ENCODE measurements at places on chromosomes 16 and 17. TPM values are rescaled to one million over a fixed set of nuclear protein-coding genes. Genes with fewer than 3 reads are reported as not detected.

DNA sequence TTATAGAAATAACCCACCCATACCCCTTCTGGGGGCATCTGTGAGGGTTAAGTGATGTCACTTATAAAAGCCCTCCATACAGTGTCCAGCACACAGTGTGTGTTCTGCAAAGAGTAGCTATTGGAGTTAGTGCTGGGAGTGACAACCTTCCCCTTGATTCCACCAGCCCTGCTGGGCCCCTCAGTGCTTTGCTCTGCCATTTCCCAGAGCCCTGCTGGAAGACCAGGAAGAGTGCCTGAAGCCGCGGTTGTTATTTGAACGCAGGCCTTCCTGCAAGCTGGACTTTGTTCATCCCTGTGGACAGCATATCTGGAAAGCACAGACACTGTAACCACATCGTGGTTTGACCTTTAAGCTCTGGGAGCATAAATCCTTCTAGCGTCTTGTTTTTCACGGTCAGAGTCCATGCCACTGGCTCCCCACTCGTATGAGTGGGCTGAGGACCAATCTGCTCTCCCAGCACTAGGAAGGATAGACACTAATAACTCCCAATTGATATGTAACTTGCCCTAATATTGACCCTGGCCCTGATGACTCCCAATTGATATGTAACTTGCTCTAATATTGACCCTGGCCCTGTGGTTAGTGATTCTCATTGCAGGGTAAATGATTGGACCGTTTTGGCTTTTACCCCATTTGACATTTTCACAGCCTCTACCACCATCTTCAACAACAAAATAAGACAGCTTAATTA lies 297.1 kb upstream of the MAF start:
- H3K27me3 ChIP-seq, result peaks cover 2% of the 10 kb centered on the region
- H3K4me1 ChIP-seq, result peaks cover 5% of the 10 kb centered on the region
- no peak for DNase-seq
- H3K4me3 ChIP-seq, result no peak overlapping the region
- H3K27ac ChIP-seq, result no peak overlapping the region

DNA sequence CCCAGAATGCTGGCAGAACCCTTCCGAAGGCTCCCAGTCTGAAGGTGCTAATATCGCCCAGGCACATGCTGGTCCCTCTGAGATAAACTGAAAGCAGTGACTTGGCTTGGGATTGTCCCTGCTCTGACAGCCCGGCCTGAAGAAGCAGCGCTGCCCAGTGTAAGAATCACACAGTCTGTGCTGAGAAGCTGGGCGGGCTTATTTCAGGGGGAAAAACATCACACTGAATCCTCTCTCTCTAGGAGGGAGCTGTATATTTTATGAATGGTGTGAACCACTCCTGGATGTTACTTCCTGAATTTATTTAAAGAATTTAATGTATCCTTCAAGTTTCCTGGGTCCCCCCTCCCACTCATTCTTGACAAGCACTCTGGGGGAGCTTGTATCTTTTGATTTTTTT lies 36.3 kb downstream of the GAS7 start:
- no peaks in the 10 kb centered on the region for H3K4me1 ChIP-seq
- H3K27ac ChIP-seq, result no peak overlapping the region
- H3K27me3 ChIP-seq, result peaks cover 8% of the 10 kb centered on the region
- DNase-seq, result no peak

C17orf100 gene
- total RNA-seq, result 1.6 TPM

DNA sequence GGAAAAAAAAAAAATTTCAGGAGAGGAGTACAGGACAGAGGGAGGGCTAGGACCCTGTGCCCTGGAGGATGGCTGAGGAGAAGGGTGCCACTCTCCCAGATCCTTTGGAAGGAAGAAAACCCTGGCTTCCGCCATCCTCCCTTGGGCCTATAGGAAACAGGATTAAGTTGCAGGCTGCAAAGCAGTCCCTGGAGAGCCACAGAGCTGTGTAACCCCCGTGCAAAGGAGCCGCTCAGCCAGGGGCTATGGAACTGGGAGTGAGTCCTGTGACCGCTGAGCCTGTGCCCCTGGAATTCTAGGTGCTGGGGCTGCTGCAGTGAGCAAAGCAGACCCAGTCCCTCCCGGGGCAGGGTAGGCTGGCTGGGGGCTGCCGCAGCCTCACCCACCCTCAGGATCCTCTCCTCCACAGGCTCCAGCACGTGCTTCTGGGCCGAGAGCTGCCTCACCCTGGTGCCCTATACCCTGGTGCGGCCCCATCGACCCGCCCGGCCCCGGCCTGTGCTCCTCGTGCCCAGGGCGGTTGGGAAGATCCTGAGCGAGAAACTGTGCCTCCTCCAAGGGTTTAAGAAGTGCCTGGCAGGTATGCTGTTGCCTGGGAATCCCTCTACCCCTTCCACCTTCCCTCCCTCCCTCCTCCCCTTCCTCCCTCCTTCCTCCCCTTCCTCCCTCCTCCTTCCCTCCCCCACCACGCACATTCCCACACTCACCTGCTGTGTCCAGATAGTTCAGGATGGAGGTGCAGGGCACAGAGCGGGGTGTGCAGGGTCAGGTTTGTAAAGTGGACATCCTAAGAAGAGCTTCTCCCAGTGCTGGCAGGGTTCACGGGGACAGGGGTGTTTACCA lies 15.3 kb downstream of the SGSH start:
- no peaks in the 10 kb centered on the region for H3K36me3 ChIP-seq
- DNase-seq, result no peak
- no peaks in the 10 kb centered on the region for H3K27me3 ChIP-seq
- no peak overlapping the region for H3K27ac ChIP-seq

DRC3 gene
- total RNA-seq, result not detected

DNA sequence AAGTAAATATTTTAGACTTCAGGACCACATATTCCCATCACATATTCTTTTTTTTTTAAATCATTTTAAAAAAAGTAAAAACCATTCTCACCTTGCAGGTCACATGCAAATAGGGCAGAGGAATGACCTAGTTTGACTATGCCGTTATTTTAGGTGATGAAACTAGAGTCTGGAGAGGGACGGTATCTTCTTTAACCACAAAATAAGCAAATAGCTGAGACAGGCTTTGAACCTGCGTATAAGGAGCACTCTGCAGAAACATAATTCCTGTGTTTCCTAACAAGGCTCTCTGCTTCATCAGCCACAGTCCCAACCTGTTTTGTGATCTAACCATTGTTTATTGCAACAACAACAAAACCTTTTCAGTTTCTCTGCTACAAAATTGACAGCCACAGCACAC lies 121.5 kb downstream of the PCTP start:
- H3K27ac ChIP-seq, result no peak overlapping the region
- no peak overlapping the region for H3K4me3 ChIP-seq
- H3K27me3 ChIP-seq, result peaks cover 6% of the 10 kb centered on the region
- no peaks in the 10 kb centered on the region for H3K36me3 ChIP-seq
- no peaks in the 10 kb centered on the region for H3K4me1 ChIP-seq

DNA sequence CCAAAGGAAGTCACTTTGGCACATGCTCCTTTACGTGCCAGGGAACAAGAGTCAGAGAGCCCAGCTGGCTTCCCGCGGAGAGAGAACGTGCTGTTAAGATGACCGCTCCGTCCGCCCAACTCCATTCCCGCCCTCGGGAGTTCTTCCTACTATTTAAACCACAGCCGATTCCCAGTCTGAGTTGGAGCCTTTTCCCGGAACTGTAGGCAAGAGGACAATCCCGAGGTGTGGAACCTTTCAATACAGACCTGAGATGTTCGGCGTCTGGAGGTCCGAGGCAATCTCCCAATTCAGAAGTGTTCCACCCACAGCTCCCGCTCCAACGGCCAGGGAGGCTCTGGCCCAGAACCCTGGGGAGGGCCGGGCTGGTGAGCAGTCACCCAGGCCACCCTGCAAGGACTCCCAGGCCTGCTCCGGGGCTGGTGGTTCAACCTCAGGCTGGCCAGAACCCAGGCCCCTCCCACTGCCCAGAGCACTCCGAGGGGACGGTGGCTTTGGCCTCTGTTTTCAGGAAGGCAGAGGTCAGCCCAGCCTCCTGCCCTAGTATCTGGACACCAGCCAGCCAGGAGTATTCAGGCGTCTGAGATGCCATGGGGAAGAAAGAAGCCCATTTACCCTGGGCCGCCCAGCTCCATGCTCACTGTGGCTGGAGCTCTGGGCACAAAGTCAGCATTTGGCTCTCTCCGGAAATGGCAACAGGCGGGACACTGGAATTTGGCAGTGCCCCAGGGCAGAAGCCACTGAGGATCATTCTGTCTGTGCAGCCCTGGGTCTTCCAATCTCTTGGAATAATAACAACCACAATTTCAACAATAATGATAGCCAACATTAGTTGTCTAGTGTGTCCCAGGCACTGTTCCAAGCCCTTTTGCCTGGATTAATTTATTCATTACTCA lies 21.4 kb downstream of the EMP2 start:
- no peak overlapping the region for H3K4me3 ChIP-seq
- no peak for DNase-seq
- no peaks in the 10 kb centered on the region for H3K4me1 ChIP-seq
- no peak overlapping the region for H3K27ac ChIP-seq

- peak; percentile 68 for DNase-seq
- peaks cover 2% of the 10 kb centered on the region for H3K27me3 ChIP-seq
- H3K27ac ChIP-seq, result peak overlapping the region; percentile 90
Measured at GRCh38 chr16:77211880-77212740, 12.9 kb downstream of the SYCE1L start.

HOXB5 gene
- 0.10 TPM for total RNA-seq

DNA sequence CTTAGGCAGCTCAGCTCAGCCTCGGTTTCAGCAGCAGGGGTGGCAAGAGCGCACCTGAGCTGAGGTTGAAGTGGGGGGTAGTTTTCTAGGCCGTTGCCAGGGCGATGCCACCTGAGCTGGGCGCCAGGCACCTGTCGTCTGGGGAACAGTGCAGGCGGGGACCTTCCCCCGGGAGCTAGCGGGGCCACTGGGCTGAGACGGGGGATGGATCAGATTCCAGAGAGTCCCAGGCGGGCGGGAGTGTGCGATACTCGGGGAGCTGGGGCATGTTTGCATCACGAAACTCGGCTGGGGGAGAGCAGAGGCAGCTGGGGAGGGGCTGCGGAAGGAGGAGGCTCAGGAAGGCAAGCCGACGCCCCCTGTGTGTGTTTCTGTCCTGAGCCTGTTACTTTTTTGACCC lies 477 bp upstream of the CLDN9 start:
- no peak overlapping the region for H3K4me3 ChIP-seq
- DNase-seq, result no peak
- no peak overlapping the region for H3K27ac ChIP-seq
- H3K27me3 ChIP-seq, result peaks cover 10% of the 10 kb centered on the region
- H3K4me1 ChIP-seq, result peaks cover 17% of the 10 kb centered on the region

DNA sequence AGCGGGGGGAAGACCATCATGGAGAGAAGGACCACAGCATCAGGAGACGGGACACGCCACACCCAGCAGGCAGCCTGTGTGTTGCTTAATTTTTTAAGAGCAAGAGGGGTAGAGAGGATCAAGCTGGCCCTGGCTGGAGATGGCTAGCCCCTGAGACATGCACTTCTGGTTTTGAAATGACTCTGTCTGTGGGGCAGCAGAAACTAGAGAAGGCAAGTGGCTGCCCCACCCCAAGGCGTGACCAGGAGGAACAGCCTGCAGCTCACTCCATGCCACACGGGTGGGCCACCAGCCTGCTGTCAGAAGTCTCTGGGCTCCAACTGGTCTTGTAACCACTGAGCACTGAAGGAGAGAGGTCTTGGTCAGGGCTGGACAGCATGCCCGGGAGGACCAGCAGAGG lies 75.5 kb downstream of the SOCS1 start:
- H3K4me3 ChIP-seq, result no peak overlapping the region
- peaks cover 2% of the 10 kb centered on the region for H3K27me3 ChIP-seq
- peaks cover 42% of the 10 kb centered on the region for H3K4me1 ChIP-seq
- DNase-seq, result no peak

GRCh38 chr17:63931981-63932561 lies at the start of gene CD79B:
Gene CD79B (minus strand): TSS chr17:63932331. CDS start chr17:63932261, 70 bp downstream.
- peaks cover 9% of the 10 kb centered on the region for H3K36me3 ChIP-seq
- H3K27me3 ChIP-seq, result peaks cover 15% of the 10 kb centered on the region
- H3K4me1 ChIP-seq, result peaks cover 17% of the 10 kb centered on the region
- H3K4me3 ChIP-seq, result peak within 1 kb of the TSS; percentile 90
- DNase-seq, result peak; percentile 22
- peak within 1 kb of the TSS; percentile 91 for H3K27ac ChIP-seq

DNA sequence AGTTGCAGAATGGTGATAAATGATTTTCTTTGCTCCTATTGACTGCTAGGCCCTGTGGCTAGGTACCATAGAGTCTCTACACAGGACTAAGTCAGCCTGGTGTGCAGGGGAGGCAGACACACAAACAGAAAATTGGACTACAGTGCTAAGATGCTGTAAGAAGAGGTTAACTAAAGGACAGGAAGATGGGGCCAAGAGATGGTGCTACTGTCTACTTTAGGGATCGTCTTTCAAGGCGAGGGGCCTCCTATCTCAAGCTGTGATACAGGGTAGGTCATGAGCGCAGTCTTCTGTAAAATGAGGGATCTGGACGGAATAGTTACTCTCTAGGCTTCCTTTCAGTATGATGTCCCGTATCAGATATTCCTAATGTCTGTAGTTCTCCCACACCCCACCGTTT lies 817 bp downstream of the NME1 start:
- H3K4me3 ChIP-seq, result no peak overlapping the region
- H3K4me1 ChIP-seq, result peaks cover 21% of the 10 kb centered on the region
- H3K36me3 ChIP-seq, result peaks cover 25% of the 10 kb centered on the region
- DNase-seq, result peak; percentile 8
- no peak overlapping the region for H3K27ac ChIP-seq
- H3K27me3 ChIP-seq, result no peaks in the 10 kb centered on the region

DNA sequence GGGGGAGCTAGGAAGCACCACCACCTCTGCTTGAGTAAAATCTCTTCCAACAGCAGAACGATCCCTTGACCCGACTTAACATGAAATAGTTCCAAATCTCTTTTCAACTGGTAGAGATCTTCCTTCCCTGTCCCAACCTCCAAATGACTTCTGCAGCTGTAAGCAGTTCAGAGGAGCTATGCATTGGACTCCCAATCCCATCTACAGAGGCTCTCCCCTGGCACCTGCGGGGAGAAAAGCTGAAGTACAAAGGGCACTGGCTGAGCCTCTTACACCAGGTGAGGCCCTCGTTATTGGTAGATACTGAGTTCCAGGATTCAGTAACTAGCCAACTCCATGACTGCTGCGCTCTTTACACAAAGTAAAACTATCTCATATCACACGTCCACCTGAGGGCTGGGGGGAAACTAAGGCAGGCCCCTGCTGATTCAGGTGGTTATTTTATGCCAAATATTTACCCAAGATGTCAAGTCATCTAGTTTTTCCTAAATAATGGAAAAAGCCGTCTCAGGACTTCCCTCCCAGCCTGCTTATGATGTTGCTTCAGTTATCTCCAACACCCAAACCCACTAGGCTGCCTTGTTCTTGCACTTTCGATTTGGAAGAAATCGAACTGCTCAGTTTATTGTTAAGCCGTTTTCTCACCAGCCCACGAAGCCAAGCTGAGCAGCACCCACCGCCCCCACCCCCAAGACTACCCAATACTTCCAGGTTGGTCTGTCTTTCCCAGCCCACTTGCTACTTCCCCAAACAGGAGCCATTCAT lies 3.2 kb downstream of the ACTG1 start:
- H3K27me3 ChIP-seq, result peaks cover 10% of the 10 kb centered on the region
- H3K4me1 ChIP-seq, result peaks cover 24% of the 10 kb centered on the region
- no peak for DNase-seq
- H3K27ac ChIP-seq, result peak overlapping the region; percentile 94

GRCh38 chr17:6786618-6787017 lies 10.6 kb downstream of the FBXO39 start:
- no peak overlapping the region for H3K4me3 ChIP-seq
- no peak overlapping the region for H3K27ac ChIP-seq
- DNase-seq, result no peak
- H3K27me3 ChIP-seq, result peaks cover 24% of the 10 kb centered on the region

GRCh38 chr16:81385031-81385756 lies 59.4 kb upstream of the CMIP start:
- H3K4me1 ChIP-seq, result no peaks in the 10 kb centered on the region
- H3K36me3 ChIP-seq, result peaks cover 5% of the 10 kb centered on the region
- DNase-seq, result no peak
- H3K4me3 ChIP-seq, result no peak overlapping the region

ZNF423 gene
- total RNA-seq, result not detected

PIMREG gene
- 8.0 TPM for total RNA-seq

Measured in activated T-helper 1 cell treated with anti-CD3 and anti-CD28 coated beads, Interleukin-12 subunit alpha, Interleukin-12 subunit beta, Interleukin-2, Interleukin-4 antibody, amounts not matched to agents 30 ng/mL and 10 ng/mL and 1 ng/mL, durations not matched to agents 14 hours and 24 hours and 36 hours (primary cell).